HT1080 (cell line): ENCODE measurements at places on chromosomes 5 and 9.

- DNase-seq = no peak
Measured at GRCh38 chr9:95137587-95138145, 179.8 kb downstream of the FANCC start.

DNA sequence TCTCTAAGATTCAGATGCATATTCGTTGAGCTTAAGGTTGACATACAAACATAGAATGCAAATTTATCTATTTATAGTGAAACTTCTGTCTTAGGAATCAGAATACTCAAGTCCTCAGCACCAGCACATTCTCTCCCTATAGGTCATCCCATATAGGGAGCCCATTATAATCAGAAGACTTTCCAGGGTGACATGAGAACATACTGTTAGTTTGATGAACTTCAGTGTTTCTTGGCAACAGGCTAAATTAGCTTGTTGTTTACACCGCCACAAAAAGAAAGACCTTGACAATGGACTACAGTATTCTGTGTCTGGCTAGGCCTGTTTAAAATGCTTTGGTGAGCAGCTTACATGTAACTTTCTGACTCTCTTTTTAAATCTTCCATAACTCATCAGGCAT lies 104.2 kb downstream of the TAF11L14 start:
- no peak for DNase-seq

DNA sequence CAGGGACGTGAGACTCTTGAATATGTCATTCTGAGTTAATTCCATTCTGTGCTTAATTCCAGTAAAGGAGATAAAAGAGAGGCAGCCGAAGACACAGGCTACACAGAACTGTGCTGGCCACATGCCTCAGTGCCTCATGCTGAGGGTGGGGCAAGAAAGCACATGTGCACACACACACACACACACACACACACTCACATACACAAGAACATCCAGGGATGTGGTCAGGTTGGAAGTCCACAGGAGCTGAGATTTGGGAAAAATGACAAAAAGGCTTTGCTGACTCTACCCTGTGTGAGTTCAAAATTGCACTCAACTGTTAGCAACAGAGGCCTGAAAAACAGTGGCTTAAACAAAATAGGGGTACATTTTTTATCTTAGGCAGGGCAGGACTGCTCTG lies 40.5 kb downstream of the ALG2 start:
- DNase-seq = no peak

DNA sequence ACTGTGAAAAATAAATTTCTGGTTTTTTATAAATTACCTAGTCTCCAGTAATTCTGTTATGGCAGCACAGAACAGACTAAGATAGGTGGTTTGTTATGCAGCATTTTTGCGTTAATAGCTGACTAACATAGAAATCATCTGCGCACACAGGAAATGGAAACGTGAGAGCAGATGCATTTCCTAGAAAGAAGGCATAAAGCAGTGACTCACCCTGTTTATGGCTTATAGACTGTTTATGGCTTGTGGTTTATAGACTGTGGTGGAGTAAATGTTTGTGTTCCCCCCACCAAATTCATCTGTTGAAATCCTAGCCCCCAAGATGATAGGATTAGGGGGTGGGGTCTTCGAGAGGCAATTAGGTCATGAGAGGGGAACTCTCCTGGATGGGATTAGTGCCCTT lies 18.3 kb upstream of the OSMR start:
- DNase-seq = peak; percentile 61

DNA sequence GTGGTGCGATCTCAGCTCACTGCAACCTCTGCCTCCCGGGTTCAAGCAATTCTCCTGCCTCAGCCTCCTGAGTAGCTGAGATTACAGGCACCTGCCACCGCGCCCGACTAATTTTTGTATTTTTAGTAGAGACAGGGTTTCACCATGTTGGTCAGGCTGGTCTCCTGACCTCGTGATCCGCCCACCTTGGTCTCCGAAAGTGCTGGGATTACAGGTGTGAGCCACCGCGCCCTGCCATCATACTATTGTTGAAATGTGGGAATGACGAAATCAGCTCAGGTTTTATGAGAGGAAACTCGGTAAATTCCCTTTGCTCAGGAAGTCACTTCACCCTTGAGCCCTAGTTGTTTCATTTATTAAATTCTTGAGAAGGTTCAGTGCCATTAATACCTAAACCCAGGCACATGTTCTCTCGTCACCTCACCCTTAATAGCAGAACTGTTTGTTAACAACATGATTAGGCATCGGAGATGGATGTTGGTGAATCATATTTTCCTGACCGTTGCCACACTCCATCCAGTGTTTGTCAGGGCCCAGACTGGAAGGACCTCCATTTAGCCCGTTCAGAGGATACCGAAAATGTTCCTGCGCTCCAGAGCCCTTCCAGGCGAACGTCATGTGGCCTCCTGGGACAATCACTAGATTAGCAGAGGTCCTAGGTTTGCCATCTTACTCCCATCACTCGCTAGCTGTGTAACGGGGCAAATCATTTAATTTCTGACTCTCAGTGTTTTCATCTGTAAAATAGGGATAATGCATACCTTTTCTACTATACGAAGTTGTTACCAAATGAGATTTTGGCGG lies 20.0 kb upstream of the CREBRF start:
- DNase-seq = no peak

GRCh38 chr5:6820851-6821479 lies 107.7 kb downstream of the TENT4A start:
- DNase-seq = peak; percentile 76

DNA sequence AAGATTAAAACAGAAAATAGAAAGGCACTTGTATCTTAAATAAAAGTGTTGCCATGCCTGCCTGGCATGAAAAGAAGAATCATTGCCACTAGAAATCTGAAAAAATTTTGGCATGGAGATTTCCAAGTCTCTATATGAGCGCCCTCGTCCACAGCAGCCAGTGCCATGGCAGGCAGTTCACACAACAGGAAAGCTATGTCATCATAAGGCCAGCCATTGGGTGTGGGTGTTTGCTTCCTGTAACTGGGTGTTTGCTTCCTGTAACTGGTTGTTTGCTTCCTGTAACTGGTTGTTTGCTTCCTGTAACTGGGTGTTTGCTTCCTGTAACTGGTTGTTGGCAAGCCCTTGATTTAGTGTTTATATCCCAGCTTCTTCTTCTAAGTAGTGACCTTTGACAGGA lies 446.7 kb downstream of the IRX1 start:
- no peak for DNase-seq

DNA sequence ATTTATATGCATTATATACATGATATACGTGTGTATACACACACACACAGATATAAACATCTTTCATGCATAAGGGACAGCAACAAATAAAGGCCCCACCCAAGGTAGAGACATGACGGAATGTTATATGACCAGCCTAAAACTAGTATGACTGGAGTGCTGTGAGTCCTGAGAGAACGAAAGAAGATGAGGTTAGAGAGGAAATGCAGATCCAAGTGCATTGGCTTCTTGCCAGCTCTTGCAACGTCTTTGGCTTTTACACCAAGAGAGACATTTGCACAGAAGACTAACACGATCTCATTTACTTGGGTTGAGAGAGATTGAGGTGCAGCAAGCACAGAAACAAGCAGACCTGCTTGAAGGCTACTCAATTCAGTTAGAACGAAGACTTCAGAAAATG lies 23.0 kb downstream of the CDH10 start:
- DNase-seq = peak; percentile 47

DNA sequence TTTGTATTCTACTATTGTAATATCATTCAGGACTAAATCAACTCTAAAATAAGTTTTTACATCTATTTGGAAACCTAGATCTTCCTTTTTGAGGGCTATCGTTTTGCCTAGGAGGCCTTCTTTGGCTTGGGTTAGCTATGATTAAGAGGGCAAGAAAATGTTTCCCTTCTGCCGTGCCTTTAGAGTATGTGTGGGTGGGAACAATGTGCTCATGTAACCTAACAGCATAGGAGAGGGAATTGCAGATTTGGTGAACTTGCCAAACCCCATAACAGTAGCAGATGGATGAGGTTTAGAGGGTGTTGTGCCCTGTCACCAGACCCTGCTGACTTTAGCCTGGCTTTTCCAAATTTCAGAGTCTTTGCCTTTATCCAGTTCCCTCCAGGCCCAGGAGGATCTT lies 339.0 kb downstream of the ADGRV1 start:
- no peak for DNase-seq

GRCh38 chr9:80400624-80401230 lies 829.0 kb downstream of the TLE4 start:
- no peak for DNase-seq
